NCI-H2171 (cell line): ENCODE measurements at places on chromosomes 3 and 15.

DNA sequence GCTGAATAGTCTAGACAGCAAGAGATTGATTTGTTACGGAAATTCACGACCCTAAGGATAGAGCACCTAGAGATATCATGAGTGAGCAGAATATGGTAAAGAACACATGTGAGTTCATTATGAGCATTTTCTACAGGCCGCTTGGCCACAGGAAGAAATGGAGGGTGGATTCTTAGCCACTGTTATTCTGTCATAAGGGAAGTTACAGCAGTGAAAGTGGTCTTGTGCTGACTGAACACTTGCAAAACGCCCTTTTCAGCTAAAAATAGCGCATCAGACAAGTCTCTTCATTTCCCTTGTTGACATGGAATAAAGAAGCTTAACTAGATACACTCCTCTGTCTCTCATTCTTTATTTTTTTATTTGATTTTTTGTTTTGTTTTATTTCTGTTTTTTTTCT, 19.8 kb downstream of the DGKG start:
- no peak for DNase-seq

GRCh38 chr3:197846491-197846890, 55.4 kb downstream of the LRCH3 start:
- peak; percentile 4 for DNase-seq

DNA sequence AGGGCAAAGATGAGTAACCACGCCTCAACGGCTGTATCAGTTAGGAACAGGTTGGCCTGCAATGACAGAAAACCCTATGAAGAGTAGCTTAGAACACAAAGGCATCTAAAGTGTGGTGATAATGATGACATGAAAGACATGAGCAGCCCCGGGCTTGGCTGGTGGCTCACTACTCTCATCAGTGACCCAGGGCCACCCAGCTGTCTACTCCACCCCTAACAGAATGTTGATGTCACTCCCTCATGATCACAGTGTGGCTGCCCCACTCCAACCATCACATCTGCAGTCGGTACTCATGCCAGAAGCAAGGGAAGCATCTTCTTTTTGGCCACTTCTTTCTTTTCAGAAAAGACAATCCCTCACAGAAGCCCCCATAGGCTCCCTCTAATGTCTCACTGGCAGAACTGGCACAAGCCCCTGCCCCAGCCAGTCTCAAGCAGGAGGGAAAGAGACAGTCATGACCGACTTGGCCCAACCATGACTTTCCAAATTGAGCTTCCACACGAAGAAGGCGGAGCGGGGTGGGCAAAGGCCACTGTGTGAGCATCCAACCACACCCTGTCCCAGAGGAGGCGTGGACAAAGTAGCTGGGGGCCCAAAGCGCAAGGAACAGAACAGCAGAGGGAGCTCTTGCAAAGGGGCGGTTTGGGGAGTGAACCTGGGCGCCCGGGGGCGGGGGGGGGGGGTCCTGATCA, 72.0 kb upstream of the IQSEC1 start:
- DNase-seq: no peak

GRCh38 chr15:79916502-79917132, 19.8 kb upstream of the MTHFS start:
- no peak for DNase-seq

DNA sequence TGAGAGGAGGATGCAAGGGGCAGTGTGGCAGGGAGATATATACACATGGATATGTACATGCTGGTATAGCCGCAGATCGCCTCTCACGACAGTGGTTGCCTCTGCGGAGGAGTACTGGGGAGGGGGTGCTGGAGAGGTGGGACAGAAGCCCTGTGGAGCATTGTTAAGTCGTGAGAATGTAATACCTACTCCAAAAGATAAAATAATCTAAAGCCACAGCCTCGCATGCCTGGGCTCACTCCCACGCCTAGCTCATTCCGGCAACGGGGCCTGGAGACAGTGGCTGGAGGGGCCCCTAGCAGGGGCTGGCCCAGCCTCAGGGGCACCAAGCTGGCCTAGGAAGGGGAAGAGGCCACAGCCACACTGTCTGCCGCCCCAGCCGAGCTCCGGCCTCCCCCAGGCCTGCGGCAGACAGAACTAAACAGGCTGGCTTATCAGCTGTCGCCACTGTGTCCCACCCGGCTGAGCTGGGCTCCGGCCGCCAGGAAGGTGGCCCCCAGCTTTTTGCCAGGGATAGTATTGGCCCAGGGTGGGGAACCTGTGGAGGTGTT, 65.1 kb upstream of the LCTL start:
- no peak for DNase-seq

DNA sequence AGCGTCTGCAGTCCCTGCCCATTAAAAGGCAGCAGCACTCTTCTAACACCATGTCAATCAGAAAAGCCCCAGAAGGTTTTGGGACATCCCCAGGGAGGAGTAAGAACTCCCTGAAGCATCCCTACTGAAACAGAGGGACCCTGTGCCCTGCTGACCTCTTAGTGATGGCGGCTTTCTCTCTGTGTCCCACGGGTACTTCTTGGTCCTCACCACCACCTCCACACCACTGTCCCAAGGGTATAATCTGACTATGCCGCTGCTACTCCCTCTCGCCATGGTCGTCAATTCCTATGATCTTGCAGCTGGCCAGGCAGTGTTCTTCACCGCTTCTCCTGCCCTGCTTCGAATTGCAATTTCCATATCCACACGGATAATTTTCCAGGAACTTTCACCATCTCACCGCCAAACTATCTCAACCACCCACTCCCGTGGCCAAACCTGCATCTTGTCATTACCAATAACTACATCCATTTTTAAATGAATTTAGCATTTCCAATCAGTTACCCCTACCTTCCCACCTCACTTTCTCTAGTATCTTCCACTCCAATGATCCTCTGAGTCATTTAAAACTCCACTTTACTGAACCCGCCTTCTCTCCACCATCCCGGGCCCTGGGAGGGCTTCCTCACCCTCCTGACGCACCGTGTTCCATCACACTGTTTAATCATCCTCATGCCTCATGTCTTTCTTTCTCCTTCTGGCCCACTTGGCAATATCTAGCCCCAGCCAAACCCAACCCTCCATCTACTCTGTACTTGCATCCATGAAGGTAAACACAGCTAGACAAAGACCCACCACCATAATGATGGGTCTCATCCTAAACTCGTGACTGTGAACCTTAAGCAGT, 23.7 kb downstream of the PRR23E start:
- DNase-seq: no peak

GRCh38 chr3:184085389-184085852, 11.4 kb upstream of the HTR3E start:
- no peak for DNase-seq

DNA sequence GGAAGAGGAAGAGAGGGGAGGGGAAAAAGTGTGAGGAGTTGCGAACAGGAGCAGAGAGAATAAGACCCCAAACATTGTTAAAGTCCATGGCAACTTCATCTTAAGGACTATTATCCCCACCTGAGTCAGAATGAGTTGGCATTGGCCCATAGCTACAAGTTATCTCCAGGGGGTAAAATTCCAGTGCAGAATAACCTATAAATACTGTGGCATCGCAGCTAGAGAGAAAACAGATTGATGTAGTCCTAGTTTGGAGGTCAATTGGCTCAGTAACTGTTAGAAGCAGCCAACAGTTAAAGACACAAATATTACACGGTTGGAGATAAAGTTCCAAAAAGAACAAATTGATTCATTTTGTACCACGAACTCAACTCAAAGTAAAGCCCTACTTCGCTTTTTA, 313.9 kb upstream of the CCDC54 start:
- DNase-seq: no peak

DNA sequence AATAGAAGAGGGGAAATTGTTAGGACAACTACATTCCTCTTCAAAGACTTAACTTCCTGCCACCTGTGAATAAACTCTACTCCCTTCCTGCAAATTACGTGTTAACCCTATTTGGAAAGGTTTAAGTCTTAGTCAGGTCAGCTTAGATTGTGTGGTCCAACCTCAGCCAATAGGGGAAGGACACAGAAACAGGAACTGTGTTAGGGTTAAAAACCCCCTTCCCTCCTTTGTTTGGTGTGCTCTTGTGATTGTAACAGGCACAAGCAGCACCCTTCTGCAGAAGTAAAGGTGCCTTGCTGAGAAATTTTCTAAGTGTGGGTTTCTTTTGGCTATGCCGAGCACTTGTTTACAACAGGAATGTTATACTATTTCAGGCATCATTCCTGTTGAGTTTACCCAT, 45.0 kb upstream of the FSTL1 start:
- no peak for DNase-seq

DNA sequence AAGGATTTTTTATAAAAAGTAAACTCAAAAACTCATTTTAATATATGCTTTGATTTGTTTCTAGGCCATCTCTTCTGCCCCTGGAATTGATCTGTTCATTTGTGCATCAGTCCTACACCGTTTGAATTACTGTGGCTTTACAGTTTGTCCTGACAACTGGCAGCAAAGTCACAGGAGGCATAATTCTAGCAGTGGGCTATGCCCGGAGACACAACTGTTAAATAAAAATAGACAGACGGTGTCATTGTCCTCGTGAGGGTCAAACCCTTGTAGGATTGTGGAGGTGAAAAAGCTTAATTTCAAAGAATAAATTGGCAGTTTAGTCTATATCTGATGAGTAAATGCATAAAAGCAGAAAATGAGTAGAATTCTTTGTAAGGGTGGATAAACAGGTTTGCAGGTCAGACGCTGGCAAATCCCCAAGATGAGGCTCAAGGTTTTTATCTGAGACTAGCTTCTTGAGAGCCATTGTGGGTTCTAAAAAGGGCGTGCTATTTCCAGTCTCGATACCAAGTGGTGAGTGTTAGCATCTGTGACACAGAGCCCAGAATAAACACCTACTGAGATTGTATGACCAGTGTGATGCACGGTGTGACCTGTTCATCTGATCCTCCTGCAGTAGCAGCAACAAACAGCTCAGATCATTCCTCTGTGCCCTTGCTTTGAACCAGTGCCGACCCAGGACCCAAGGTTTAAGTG, 51.5 kb upstream of the SLCO3A1 start:
- no peak for DNase-seq

DNA sequence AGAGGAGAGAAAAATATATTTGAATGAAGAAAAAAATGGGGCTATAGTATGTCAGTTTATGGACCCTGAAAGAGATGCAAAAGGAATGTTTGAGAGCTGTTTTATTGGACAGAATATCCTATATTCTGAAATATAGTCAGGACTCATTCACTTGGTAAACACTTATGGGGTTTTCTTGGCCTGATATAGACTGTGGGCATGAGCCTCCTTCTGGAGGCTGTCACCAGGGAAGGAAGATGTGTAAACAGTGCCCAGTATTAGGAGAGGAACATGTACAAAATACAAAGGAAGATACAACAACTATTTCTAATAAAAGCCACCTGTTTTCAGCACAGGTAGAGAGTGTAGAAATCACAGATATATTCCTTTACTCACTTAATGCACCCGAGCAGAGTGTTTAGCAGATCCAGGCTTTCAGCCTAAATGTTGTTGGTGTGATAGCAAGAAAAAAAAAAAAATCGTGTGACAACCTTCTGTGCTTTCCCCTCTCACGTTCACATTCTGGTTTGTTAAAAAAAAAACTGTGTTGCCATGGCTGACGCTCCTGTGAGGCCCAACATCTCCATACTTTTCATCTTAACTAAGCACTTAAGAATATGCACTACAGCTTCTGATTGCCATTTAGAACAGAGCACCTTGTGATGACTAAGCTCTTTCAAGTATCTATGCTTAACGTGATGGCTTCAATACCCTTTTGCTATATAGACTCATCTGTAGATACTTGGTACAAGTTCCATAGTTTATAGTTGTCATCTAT, 134.1 kb downstream of the MBNL1 start:
- DNase-seq: no peak

GRCh38 chr3:129658110-129658843, 51.8 kb upstream of the PLXND1 start:
- DNase-seq: no peak

DNA sequence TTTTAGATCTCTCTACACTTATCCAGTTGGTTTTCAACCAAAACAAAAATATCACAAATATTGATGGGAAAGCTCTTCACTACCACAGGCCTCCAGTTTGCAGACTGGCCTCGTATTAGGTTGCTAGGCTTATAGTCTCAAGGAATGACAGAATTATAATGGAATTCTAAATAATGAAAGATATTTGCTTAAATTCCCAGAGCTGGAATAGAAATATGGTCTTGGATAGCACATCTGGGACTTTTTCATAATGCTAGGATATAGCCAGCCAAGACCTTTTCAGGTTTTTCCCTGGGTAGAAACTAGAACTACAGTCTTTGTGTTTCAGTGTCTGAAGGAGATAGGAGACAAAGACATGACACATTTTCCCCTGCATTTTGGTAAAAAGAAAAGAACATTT, 121.9 kb upstream of the STAC start:
- no peak for DNase-seq

- no peak for DNase-seq
Measured at GRCh38 chr3:139561255-139561817, 21.8 kb upstream of the RBP1 start.

GRCh38 chr15:28953573-28954195, 67.9 kb downstream of the APBA2 start:
- no peak for DNase-seq

- no peak for DNase-seq
Measured at GRCh38 chr3:150733936-150734794, 28.8 kb downstream of the SIAH2 start.

- DNase-seq: no peak
Measured at GRCh38 chr3:57120451-57121174, 44.5 kb downstream of the IL17RD start.

DNA sequence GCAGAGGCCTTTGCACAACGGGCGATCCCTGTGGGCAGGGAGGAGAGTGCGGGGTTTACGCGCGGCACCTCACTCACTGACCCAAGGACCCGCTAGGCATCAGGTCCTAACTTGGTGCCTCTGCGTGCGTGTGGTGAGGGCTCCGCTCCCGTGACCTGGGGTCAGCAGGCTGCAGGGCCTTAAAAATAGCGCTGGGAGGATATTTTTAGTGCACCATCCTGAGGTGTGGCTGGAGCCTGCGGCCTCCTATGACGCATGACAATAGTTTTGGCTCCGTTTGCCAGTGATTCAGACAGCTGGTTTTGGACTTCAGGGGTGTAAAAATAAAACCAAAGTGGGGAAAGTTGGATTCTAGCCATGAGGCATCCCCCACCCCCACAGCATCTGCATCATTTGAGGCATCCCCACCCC, 139.0 kb downstream of the FAM43A start:
- no peak for DNase-seq

- DNase-seq: no peak
Measured at GRCh38 chr3:42988566-42988965, 9.5 kb downstream of the GASK1A start.

DNA sequence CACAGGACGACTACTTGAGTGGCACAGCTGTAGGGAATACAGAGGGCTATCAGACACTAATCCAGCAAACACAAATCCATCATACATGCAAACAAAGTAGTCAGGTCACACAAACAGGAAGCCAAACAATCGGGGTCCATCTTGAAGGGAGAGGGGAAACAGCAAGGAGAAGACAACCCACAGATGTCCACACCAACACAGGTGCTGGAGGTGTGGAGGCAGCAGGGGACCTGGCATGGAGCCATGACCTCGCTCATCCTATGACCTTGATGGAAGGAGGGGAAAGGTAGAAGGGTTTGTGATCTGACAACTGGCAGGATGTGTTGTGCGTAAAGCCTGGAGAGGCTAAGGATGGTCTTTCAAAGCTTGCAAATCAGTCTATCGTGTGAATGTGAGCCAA, 39.9 kb upstream of the SKOR1 start:
- DNase-seq: no peak
